ENCODE measurements at places on chromosomes 7 and 10. TPM values are rescaled to one million over a fixed set of nuclear protein-coding genes. Genes with fewer than 3 reads are reported as not detected.

Gene HMX2
- not detected for total RNA-seq

Gene SEC31B
- total RNA-seq = 3.2 TPM

Gene EEPD1
- 1.5 TPM for total RNA-seq

Gene GPR146
- 3.8 TPM for total RNA-seq

Gene MMP21
- not detected for total RNA-seq

Gene NT5C2
- total RNA-seq = 48.7 TPM

Gene CLDN3
- not detected for total RNA-seq

Gene FAM25G
- total RNA-seq = not detected

Gene SFXN3
- 73.7 TPM for total RNA-seq

Gene PRF1
- not detected for total RNA-seq

Gene MSMB
- not detected for total RNA-seq

Gene HMX3
- total RNA-seq = not detected

Gene STK32C
- 8.0 TPM for total RNA-seq

Gene TEX47
- total RNA-seq = not detected

Gene TMEM213
- not detected for total RNA-seq

Gene COL26A1
- total RNA-seq = not detected

Gene ANKRD2
- total RNA-seq = 0.89 TPM

Gene PTF1A
- not detected for total RNA-seq

Gene SPDYE8
- not detected for total RNA-seq

Gene VIPR2
- not detected for total RNA-seq

Gene SPDYE2B
- total RNA-seq = not detected

Gene OR2A42
- total RNA-seq = under 0.01 TPM

Gene HOXA1
- 1.2 TPM for total RNA-seq

Gene IGF2BP3
- total RNA-seq = 53.6 TPM

Gene GNG11
- 26.1 TPM for total RNA-seq

Gene TMEM176B
- total RNA-seq = not detected

Gene TSPAN13
- total RNA-seq = 71.3 TPM

Gene SVOPL
- total RNA-seq = under 0.01 TPM

Gene KCNIP2
- total RNA-seq = 0.59 TPM

Gene ARHGEF5
- 0.89 TPM for total RNA-seq

Gene HYAL4
- total RNA-seq = not detected

Gene NXPH1
- total RNA-seq = not detected

Gene GDI2
- 425 TPM for total RNA-seq

Gene LIPM
- not detected for total RNA-seq

Gene ASB15
- not detected for total RNA-seq

Gene MBL2
- total RNA-seq = not detected

Gene FKBP9
- 320 TPM for total RNA-seq

Gene PIP4K2A
- total RNA-seq = 29.4 TPM

Gene FXYD4
- not detected for total RNA-seq

Gene PCLO
- 0.59 TPM for total RNA-seq

Gene FGFBP3
- total RNA-seq = 0.59 TPM

Gene PPP1R3C
- total RNA-seq = 84.9 TPM

Gene PLPP4
- 49.6 TPM for total RNA-seq

Gene CPA4
- total RNA-seq = 113 TPM

Gene ASAH2
- 2.3 TPM for total RNA-seq

Gene CYP26A1
- total RNA-seq = not detected

Gene TAS2R4
- 1.4 TPM for total RNA-seq

Gene CYREN
- 36.2 TPM for total RNA-seq

Gene SPDYE11
- total RNA-seq = not detected

Gene HKDC1
- total RNA-seq = 0.59 TPM

Gene PNLIP
- not detected for total RNA-seq

Gene OR2A7
- total RNA-seq = not detected

Gene SSMEM1
- not detected for total RNA-seq

All from smooth muscle cell of the umbilical artery (primary cell).